ENCODE measurements at places on chromosomes 7 and 10.

DNA sequence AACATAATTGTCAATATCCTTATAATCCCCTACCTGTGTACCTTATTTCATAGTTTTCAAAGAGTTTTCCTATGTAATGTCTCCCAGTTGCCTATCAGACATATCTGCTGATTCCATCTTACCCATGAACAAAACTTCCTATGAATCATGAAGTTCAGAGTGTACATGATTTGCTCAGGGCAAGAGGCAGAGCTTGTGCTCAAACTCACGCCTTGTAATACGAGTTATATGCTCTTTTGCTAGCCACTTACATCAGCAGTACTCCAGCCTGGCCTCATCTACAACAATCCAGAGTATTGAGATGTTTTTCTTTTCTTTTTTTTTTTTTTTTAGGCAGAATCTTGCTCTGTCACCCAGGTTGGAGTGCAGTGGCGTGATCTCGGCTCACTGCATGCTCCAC lies 11.8 kb downstream of the PKD2L1 start:
- DNase-seq = no peak

DNA sequence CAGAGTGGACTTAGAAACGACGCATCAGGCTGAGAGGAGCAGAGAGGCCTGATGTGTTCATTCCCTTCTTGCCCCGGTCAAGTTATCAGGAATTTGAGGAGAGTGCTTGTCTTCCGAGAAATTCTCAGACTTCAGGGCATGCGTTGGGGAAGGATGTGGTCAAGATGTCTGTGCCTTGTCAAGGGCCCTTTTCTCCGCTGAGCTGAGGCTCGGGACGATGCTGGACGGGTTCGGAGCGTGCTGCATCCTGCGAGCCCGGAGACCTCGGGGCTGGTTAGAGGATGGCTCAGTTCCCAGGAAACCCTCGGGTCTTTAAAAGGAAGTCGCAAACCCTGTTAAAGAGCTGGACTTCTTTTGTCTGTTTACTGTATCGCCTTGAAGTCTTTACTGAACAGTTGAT lies 325.4 kb downstream of the ADARB2 start:
- no peak for DNase-seq

GRCh38 chr7:105098863-105099515 lies 85.0 kb downstream of the KMT2E start:
- no peak for DNase-seq

DNA sequence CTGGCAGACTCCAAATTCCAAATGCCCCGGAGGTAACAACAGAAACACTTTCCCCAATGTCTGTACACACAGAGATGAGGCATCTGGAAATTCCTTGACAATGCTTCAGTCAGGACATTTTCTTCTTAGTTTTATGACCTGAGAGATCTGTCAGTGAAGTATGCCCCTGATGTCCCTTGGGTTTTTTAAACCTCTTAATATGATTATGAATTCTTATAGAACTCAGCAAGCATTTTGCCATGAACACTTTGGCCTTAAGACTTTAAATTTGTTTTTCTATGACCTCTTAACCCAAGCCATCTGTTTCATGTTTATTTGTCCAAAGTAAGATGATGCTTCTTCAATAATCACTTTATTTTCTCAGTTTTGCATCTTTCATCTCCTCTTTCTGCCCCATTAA lies 1206.2 kb downstream of the GATA3 start:
- no peak for DNase-seq

DNA sequence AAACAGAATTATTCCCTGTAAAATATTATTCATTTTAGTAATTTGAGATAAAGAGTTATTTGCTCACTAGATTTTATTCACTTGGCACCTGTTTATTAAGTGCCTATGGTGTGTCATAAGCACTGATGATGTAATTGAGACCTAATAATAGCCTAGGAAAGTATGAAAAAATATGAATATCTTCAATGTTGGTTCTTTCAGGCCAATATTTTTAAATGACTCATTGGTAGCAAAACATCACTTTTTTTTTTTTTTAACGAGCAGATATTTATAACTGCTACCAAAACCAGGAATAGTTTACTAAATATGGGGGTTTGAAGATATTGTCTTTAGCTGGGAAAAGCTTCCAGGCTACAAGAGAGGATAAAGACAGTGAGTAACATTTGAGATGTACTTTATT lies 228.0 kb downstream of the PRKG1 start:
- no peak for DNase-seq

GRCh38 chr7:139915864-139916716 lies 87.0 kb downstream of the TBXAS1 start:
- DNase-seq = peak; percentile 67

GRCh38 chr10:16195178-16195769 lies 241.5 kb upstream of the PTER start:
- DNase-seq = no peak

DNA sequence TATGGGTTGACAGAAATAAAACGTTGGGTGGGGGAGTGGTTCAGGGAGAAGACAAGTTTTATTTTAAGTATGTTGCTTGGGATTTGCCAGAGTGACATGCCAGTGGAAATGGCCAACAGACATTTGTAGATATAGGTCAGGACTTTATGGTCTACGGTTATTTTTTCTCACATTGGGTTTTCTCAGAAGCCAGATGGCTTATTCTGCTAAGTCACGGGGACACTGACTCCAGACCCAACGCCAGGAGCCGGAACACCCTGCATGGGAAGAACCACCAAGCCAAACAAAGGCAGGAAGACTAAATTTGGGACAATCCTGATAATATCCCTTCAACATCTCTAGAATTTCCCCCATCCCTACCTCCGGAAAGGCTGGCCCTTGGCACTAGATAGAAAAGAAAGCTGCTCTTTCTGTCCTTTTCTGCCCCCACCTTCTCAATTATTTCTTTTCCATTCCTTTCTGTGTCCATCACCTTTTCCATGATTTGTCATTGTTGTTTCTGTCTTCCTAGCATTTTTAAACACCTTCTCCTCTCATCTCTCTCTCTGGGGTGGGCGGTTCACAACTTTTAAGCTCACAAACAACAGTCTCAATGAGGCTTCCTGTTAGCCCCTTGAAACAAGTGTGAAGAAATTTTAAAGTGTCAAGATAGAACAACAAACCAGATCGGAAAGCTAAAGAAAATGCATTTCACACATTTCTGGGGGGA lies 44.7 kb downstream of the TBXAS1 start:
- no peak for DNase-seq

DNA sequence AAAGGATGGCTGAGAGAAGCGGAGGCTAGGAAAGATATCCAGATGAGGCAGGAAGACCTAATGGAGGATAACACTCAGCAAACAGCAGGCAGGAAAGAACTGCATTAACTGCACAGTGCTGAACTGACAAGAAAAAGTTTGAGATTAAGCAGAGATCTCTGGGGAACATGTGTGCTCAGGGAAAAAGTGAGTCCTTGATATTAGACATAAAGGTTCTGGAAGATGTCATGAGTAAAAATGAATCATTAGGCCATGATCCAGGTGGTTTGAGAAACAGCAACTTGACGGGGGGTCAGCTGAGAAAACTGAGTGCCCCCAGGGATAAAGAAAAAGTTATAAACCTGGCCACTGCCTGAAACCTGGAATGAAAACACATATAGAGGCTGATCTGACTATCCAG lies 27.3 kb upstream of the ANK3 start:
- DNase-seq = no peak

DNA sequence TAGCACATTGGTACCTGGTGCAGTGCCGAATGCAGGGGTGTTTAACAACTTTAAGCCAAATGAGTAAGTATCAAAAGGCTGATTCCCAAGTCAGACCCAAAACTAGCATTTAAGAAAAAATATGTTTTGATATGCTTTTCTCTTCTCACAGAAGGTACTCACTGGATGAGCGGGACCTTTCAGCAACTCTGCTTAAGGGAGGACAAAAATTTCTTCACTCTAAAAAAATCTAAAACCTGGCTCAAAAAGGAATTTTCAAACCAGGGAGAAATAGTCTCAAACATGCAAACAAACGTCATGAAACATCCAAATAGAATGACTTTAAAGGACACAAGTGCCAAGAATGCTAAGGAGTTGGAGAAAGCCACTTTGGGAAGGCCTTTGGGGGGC lies 962.1 kb downstream of the KCNMA1 start:
- DNase-seq = no peak

DNA sequence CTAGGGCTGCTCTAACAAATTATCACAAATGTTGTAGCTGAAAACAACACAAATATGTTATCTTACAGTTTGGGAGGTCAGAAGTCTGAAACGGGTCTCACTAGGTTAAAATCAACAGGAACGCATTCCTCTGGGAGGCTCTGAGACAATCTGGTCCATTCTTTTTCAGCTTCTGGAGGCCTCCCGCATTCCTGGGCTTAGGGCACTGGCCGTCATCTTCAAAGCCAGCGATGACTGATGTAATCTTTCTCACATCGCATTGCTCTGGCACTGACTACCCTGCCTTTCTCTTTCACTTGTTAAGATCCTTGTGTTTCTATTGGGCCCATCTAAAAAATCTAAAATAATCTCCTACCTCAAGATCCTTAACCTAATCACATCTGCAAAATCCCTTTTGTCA lies 1071.5 kb upstream of the C7orf33 start:
- DNase-seq = no peak

GRCh38 chr7:33062023-33062781 lies at the start of gene NT5C3A:
NT5C3A (minus strand) TSS chr7:33062776; CDS start chr7:33062705, 71 bp downstream.
- DNase-seq = peak; percentile 62

GRCh38 chr10:113267619-113268562 lies 285.0 kb upstream of the HABP2 start:
- no peak for DNase-seq

GRCh38 chr7:26609082-26609481 lies 255.3 kb downstream of the SKAP2 start:
- DNase-seq = no peak

- DNase-seq = no peak
These were observed 132.5 kb downstream of the GRID1 start for GRCh38 chr10:86234107-86234506.

- DNase-seq = peak; percentile 39
These were observed 1.3 kb downstream of the CYTH3 start for GRCh38 chr7:6271060-6271658.

- no peak for DNase-seq
These were observed 70.2 kb upstream of the EXOC6 start for GRCh38 chr10:92778091-92778490.

GRCh38 chr7:140144821-140145220 lies 32.0 kb downstream of the KDM7A start:
- no peak for DNase-seq

DNA sequence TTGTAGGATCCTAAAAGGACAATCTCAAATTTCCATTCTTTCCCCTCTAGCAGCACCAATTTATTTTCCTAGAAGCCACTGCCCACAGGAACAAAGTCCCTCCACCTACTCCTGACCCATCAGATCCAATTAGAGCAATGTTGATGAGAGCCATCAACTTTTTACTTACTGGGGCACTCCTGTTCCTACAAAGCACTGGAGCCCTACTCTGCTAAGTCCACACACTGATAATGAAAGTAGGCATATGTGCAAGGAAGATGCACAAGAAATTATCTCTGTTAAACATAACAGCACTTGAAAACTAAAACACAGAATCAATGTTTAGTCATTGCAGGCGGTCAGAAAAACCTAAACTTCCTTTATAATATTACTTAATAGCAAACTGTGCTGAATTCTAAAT lies 3.6 kb downstream of the HERPUD2 start:
- DNase-seq = no peak

- DNase-seq = no peak
These were observed 47.5 kb upstream of the ADGRA1 start for GRCh38 chr10:133040198-133040597.

DNA sequence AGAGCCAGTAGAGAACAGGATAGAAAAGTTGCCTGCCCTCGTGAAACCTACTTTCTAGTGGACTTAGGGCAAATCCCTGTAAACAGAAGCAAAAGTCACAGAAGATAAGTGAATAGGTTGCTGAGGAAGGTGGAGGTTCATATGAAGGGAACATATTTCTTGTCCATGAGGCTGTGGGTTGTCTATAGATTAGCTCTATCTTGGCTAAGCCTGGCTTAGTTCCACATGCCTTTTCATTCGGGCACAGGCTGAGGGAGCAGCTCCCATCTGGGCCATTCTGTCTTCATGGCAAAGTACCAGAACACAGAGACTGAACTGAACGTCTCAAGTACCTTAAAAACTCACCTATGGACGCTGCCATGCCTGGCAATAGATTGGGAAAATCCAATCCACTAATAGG lies 45.3 kb downstream of the BZW2 start:
- DNase-seq = no peak

DNA sequence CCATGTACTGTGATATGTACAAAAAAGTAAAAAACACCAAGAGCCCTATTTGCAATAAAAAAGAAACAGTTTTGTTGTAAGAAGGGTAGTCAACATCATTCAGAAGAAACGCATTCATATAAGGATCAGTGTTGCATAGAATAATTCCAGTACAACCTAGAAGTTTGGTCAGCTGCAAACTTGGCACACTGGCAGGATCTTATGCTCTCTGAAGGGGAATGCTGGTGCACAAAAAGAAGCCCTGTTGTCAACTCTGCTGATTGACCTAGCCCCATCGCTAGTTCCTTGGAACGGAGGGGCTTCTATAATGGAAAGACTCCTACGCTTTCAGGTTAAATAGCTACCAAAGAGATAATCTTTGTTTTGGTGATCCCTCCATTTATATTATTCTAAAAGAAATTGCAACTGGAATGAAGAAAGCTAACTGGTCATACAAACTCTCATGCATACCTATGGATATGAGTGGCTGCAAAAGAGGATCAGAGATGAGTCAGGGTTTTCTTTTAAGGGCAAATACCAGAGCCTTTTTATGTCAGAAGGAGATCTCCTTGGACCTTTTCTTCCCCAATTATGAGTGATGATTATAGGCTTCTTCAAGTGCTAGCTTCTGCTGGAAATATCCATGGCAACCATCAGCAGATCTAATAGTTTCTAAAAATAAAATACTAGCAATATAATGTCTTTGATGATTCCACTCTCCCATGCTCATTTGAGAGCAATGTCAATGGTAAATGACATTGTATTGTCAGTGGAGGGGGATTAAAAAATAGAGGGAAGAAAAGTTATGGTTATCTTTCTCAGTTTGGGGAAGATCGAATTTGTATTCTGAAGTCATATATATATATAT lies 312.4 kb upstream of the CACNA2D1 start:
- no peak for DNase-seq

- no peak for DNase-seq
These were observed 537.4 kb upstream of the SORCS1 start for GRCh38 chr10:107701943-107702342.

DNA sequence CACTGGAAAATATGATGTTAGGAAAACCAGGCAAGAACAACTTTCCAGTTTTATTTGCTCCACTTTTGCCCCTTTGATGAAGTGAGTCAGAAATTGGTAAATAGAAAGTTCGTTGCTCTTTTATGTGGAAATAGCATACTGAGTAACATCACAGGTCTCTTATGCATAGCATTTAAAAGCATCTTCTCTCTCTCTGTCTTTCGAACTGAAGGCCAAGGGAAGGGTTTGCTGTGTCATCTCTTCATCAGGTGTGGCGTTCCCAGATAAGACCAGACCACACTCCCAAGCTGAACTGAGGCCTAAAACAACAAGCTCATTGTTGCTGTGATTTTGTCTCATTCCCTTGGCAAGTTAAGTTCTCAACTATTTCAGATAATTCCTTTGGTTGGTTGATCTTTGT lies 131.8 kb upstream of the GRB10 start:
- no peak for DNase-seq
